EL (cell line): ENCODE measurements at places on chromosomes 16 and 17.

- no peak for DNase-seq
These were observed 12.8 kb downstream of the KCNJ12 start for GRCh38 chr17:21388944-21389343.

- no peak for DNase-seq
These were observed 69.1 kb upstream of the BRD7 start for GRCh38 chr16:50437769-50438437.

DNA sequence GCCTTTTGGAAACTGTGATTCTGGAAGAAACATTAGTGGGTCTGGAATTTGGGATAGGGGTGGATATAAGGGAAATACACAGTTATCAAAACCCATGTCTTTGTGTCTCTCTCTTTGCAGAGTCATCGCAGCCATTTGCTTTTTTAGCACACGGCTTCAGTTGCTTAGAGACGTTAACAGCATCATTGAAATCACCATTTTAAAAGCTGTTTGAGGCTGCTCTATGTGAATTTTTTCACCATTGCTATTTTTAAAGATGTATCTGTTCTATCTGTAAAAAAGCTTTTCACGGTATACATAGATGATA lies 47.3 kb downstream of the OMG start:
- DNase-seq: no peak

GRCh38 chr16:88669980-88670379 lies 7.1 kb upstream of the MVD start:
- DNase-seq: no peak

DNA sequence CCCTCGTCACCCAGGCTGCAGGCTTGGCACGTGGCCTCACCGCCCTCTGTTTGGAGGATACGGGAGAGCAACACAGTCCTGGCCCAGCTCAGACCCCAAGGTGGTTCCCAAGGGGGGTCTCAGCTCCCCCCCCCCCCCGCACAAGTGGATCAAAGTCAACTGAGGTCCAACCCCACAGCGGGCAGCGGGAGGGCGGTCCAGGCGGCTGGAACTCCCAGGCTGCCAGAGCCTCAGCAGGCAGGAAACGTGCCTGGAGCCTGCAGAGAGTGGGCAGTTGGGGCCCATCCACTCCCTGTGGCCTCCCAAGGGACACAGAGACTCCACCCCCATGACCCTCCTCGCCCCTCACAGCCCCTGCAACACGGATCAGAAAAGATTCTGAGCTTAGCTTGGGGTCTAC lies 36.7 kb downstream of the PIEZO1 start:
- no peak for DNase-seq

- no peak for DNase-seq
These were observed 29.6 kb downstream of the C16orf82 start for GRCh38 chr16:27096375-27096774.

GRCh38 chr16:66414891-66415290 lies 12.2 kb upstream of the BEAN1 start:
- DNase-seq: peak; percentile 73

GRCh38 chr17:70624211-70624610 lies 454.9 kb downstream of the KCNJ2 start:
- DNase-seq: no peak

GRCh38 chr17:44281570-44281969 lies 13.6 kb upstream of the SLC4A1 start:
- DNase-seq: no peak

GRCh38 chr16:20401066-20401465 lies 3.5 kb downstream of the PDILT start:
- DNase-seq: no peak

DNA sequence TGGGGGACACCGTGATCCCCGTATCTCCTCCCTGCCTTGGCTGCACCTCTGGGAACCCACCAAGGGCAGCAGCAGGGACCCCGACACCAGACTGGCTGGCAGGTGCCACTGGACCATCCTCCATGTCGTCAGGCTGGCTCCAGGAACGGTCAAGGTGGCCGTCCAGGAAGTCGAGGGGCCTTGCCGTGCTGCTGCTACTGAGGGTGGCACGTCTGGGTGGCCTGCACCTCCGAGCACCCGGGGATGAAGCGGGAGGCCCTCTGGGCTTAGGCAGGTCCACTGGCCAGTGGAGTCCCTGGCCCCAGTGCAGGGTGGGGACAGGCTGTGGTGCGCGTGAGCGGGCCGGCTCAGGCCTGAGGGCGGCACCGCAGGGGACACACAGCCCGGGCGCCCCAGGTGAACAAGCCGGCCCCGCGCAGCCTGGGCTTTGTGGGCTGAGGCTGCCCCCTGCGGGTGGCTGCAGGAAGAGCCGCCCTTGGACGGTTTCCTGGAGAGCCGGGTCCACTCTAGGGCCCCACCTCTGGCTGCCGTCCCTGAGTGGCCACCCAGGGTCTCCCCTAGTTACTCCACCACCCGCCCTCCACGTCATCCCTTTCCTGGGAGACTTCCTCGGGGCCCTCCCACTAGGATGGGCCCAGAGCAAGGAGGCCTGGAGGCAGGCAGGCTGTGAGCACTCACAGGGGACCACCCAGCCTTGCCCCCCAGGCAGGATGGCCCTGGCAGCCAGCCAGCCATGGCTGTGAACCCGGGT lies 42.8 kb upstream of the ZC3H18 start:
- peak; percentile 65 for DNase-seq

- no peak for DNase-seq
These were observed 11.4 kb downstream of the MARVELD3 start for GRCh38 chr16:71637398-71637797.

DNA sequence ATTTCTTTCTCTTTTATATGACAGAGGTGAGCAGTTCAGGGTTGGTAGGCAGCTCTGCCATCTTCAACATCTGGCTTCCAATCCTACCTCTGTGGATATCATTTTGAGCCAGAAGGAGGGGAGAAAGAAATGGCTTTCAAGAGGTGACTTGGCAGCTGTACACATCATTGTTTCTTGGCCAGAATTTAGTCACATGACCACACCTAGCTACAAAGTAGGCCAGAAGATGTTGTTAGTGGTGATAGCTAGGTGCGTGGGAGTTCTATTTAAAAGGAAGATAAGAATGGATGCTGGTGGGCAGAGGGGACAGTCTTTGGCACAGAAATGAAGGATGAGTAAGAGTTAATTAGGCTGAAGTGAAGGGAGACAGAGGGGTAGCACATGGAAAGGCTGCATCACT lies 29.2 kb upstream of the MPHOSPH6 start:
- no peak for DNase-seq

- DNase-seq: no peak
These were observed 745 bp downstream of the PYY start for GRCh38 chr17:43952724-43953666.

DNA sequence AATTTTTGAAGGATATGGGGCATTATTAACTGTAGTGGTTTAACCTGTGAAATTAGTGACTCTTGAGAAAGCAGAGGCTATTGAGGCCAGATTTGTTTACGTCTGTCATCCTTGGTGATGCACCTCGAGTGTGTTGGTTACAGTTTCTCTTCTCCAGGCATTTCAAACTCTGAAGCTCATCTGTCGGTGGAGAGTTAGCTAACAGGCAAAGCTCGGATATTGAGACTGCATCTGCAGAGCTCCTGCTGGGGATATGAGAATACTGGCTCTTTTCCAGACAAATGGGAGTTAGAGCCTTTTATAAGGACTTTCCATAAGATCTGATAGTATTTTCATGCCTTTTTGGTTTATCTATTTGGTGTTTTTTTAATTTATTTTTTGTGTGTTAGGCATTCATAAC lies 6.7 kb downstream of the CLEC16A start:
- DNase-seq: no peak

DNA sequence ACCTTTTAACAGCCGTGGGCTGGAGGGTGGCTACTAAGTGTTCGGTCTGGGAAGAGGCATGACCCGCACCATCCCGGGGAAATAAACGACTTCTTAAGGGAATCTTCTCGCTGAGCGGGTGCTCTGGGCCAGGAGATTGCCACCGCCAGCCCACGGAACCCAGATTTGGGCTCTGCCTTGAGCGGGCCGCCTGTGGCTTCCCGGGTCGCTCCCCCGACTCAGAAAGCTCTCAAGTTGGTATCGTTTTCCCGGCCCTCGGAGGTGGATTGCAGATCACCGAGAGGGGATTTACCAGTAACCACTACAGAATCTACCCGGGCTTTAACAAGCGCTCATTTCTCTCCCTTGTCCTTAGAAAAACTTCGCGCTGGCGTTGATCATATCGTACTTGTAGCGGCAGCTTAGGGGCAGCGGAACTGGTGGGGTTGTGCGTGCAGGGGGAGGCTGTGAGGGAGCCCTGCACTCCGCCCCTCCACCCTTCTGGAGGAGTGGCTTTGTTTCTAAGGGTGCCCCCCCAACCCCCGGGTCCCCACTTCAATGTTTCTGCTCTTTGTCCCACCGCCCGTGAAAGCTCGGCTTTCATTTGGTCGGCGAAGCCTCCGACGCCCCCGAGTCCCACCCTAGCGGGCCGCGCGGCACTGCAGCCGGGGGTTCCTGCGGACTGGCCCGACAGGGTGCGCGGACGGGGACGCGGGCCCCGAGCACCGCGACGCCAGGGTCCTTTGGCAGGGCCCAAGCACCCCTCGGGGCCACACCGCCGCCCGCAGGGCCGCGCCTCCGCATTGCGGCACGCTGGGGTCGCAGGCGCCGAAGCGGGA lies 3.6 kb upstream of the CBX4 start:
- DNase-seq: peak; percentile 34

DNA sequence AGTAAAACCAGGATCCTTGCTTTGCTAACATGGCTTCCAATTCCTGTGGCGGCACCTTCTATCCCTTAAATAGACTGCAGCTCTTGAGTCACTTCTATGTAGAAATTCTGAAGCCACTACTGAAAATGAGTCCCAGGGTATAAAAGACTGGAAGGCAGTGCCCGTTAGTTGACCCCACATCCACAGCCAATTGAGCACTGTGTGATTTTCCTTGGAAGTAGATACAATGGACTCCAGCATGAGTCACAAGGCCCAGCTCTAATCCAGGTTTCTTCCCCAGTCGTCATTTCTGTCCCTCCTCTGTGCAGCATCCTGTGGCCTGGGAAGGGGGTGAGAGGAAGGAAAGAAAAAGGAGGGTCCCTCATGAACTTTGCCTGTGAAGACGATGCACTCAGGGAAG lies 69.5 kb downstream of the HLF start:
- no peak for DNase-seq

GRCh38 chr17:41959336-41960095 lies 7.1 kb upstream of the CNP start:
- peak; percentile 52 for DNase-seq

GRCh38 chr17:33905338-33905800 lies 349.7 kb upstream of the CCL2 start:
- DNase-seq: no peak

- no peak for DNase-seq
These were observed 2.5 kb downstream of the MAPK3 start for GRCh38 chr16:30120340-30121105.

GRCh38 chr16:89686520-89687091 lies at the start of gene CDK10:
Gene CDK10, plus strand, starts transcription at chr16:89686689. Its CDS starts 22 bp downstream, at chr16:89686711.
- DNase-seq: peak; percentile 89

DNA sequence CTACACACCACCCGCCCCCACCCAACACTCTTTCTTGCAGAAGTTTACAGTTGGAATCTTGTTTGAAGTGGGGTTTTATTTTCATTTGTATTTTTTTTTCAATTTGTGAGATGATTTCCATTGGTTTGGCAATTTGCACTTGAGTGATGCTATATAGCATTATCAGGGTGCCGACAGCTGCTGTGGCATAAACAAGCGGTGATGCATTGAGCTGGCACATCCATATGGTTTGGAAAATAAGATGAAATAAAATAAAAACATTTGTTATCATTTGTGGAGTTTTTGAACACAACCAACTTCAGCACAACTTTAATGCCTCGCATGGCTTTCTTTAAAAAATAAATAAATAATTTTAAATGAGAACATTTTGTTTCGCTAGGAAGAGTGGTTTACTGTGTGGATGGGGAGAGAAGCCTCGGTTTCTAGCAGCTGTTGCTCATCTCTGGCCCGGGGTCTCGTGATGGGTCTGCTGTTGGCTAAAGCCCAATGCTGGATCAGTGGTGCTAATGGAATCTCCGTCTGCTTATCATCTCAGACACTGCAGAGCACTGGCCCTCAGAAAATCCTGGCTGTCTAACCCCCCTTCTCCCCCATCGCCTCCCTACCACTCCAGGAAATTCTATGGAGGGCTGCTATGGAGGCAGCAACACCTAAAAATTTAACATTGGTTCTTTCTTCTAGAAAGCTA lies 192.3 kb upstream of the MAF start:
- no peak for DNase-seq

- no peak for DNase-seq
These were observed 1.5 kb downstream of the ESRP2 start for GRCh38 chr16:68234188-68235107.

DNA sequence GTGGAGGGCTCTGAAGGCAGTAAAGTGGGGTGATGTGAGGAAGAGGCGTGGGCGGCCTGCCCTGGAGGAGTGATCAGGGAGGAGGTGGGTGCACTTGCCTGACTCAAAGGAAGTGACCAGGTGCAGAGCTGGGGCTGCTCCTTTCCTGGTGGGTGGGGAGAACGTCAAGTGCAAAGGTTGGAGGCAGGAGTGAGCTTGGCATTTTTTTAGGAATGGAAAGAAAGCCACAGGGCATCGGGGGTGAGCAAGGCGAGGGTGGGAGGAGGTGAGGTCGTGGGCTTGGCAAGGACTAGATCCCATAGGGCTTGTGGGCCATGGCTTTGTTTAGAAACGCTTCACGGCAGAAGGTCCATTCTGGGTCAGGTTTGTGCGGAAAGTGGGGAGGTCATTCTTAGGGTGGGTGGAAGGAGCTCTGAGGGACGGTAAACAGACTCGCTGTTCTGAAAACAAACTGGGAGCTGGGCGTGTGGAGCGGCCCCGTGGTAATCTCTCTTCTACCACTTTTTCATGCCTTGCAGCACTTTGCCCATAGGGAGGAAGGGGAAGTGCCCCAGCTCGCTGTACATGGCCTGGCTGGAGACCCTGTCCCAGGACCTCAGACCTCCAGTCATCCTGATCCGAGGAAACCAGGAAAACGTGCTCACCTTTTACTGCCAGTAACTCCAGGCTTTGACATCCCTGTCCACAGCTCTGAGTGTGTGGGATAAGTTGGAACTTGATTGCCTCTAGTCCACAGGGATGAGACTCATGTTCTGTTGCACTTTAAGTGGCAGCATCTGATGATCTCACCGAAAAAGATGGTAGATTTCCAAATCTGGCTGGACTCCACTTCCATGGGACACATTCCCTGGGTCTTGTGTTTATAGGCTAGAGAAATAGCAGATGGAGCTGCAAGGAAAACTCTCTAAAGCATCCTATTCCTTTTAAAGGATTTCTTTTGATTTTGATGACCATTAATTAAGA lies 18.9 kb upstream of the HERPUD1 start:
- peak; percentile 85 for DNase-seq

GRCh38 chr17:72487731-72488494 lies 367.1 kb downstream of the SOX9 start:
- no peak for DNase-seq

- DNase-seq: no peak
These were observed 77.6 kb upstream of the KSR1 start for GRCh38 chr17:27378482-27379175.

DNA sequence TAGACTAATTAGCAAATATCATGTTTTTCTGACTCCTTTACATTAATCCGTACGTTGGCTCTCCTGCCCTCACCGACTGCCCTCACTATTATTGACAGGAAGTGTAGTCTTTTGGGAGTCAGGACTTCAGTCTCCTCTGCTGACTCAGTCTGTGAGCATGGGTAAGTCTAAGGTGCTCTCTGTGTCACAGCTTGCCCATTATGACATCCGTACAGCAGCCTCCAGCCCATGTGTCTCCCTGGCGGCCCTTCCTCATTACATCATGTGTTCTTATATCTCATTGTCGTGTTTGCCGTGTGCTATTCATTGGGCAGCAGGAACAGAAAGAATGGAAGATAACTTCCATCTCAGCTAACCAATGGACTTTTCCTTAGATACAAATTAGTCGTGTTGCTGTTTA lies 77.5 kb downstream of the MRTFB start:
- DNase-seq: no peak

GRCh38 chr17:27442702-27443101 lies 13.5 kb upstream of the KSR1 start:
- DNase-seq: no peak
